Activated naive CD8-positive, alpha-beta T cell treated with anti-CD3 and anti-CD28 coated beads, Interleukin-2, amount 50 U/mL, for 24 hours (primary cell): ENCODE measurements at places on chromosomes 2 and 18.

DNA sequence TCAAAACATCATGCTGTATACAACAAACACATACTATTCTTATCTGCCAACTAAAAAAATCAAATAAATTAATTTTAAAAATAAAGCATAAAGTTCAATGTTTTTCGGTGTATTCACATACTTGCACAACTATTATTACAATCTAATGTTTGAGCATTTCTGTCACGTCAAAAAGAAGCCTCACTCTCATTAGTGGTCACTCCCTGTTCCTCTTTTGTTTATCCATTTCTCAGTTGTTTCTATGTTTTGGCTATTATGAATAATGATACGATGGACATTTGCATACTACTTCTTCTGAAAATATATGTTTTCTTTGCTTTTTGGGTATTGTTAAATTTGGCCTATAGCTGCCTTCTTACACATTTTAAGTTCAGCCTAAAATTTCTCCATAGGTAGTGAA is 773.0 kb upstream of the HS6ST1 start:
- no peak for DNase-seq

DNA sequence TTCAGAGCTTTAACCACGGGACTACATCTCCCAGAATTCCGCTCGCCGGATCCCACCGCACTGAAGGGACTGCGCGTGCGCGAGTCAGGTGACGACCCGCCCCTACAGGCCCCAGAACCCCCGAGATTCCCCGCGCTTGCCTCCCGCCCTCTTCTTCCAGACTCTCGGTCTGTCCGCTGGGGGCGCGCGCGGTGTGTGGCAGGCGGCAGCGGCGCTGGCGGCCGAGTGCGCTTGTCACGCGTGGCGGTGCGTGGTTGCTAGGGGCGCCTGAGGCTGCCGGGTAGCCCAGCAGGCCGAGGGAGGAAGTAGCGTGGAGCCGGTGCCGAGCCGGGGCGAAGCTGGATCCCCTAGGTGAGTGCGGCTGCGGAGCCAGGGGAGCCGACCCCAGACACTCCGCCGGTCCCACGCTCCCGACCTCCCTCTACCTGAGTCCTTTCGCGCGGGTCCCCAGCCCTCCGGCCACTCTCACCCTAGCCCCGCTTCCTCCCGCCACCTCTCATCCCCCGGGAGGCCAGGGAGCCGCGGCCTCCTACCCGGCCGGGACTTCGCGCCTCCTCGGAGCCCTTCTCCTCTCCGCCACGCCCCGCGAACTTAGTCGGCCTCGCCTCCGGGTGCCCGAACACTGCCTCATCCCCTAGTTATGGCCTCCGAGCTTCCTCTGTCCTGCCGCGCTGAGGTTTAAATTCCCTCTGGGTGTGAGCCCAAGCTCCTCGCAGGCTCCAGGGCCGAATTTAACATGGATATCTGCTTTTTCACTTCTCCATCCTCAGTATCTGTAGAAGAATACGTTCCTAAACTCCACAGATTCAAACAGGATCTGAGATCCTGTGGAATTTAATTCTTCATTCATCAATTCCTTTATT is at the start of gene TTLL4:
TTLL4 (plus strand) TSS at position 149 of the 863 bp plus-strand sequence. CDS start 26,842 bp downstream, outside the sequence.
- peak; percentile 98 for DNase-seq

DNA sequence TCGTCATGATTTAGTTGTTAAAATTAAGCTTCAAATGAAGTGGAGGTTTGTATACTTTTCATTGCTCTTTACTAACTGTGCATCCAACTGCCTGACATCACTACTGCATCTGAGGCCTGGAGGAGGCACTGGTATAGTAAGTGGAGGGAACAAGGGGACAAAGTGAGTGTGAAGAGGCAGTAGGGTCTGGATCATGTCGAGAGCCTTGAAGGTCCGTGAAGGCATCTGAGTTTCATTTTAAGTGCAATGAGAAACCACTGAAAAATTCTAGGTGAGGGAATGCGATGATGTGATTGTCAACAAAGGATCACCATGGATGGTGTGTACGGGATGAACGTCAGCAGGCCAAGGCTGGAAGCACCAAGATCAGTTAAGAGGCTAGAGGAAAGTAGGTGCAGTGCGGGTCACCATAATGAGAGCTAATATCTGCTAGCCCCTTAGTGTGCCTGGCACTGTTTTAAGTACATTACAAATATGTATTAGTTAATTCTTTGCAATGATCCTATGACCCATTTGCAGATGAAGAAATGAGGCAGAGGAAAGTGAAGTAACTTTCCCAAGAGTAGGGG is 96.1 kb downstream of the CABYR start:
- no peak for DNase-seq

DNA sequence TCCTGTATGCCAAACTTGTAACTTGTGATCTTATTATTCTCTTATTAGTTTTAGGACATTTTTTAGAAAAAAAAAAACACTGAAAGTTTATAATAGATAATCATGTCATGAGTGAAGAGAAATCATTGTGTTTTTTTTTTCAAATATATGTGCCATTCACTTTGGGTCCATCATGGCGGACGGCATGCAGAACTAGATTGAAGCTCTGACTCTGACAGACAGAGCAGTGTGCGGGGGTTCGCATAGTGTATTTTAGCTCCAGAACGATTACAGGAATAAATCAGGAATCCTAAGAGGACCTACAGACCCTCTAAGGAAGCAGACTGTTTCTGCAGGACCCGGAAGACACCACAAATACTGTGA is 484.4 kb upstream of the REG3G start:
- DNase-seq, result no peak

GRCh38 chr2:37564356-37564755 is 107.1 kb downstream of the CDC42EP3 start:
- no peak for DNase-seq

- no peak for DNase-seq
Observed at GRCh38 chr18:39424261-39424660, 1858.7 kb upstream of the CELF4 start.

DNA sequence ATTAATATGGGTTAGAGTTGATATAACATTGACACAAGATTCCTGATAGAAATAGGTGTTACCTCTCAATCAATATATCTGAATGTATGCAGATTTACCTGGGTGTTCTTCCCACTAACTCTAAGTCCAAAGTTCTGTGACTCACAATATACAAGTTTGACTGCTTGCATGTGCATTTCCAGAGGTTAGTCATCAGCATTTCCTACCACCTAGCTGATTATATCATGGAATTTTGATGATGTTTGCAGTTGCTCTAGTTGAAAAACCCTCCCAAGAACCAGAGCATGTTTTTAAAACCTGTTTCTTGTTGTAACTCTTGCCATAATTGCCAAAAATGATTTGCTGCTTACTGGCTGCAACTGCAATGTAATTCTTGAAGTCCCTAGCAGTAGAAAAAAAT is 15.0 kb upstream of the DSG1 start:
- DNase-seq, result no peak

- no peak for DNase-seq
Observed at GRCh38 chr2:100321179-100321865, 979 bp downstream of the LONRF2 start.

DNA sequence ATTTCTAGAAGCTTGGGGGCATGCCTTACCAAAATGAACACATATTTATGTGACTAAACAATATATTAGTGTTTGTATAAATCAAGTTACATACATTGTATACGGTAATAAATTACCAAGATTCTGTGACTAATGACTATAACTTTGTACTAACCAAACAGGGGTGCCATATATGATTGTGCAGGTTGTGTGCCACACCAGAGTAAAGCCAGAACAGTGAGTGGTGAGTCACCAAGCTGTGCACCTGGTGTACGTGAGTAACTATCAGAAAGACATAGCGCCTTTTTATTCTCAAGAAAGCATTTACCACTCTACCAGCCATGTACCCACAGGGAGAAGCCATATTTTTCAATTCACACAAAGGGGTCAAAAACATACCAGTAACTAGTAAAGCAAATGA is 453.2 kb upstream of the PIK3C3 start:
- no peak for DNase-seq

DNA sequence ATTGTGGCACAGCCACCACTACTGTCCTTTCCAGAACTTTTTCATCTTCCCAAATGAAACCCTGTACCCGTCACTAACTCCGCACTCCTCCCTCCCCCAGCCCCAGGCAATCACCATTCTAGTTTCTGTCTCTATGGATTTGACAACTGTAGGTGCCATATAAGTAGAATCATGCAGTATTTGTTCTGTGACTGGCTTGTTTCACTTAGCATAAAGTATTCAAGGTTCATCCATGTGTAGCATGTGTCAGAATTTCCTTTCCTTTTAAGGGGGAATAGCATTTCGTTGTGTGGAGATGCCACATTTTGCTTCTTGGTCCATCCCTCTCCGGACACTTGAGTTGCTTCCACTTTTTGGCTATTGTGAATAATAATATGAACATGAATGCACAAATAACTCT is 842 bp upstream of the CKAP2L start:
- no peak for DNase-seq

DNA sequence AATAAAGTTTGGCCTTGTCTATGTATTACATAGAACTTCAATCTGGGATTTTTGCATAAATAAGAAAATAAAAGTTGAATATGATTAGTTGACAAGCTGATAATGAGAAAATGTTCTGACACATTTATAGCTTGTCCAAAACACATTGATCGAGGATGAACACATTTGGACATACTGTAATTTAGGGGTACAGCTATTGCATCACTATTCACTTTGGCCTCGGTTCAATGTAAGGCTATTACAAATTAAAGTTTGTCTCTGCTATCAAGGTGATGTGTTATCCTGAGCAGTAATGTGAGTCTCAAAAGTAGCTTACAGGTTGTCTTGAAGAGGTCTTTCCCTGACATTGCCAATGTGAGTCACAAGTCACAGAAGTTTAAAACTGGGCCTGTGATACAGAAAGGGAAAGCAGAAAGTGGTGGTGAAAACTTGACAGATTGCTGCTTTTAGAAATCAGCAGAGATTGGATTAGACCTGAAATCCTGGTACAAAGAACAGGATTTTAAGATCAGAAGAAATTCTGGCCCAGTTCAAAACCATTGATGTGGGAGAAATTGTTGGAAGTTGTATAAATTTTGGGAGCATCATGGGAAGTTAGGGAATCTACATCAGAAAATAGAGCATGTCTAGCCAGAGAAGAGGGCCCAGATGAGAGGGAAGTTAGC is 674.1 kb downstream of the NYAP2 start:
- DNase-seq, result no peak

DNA sequence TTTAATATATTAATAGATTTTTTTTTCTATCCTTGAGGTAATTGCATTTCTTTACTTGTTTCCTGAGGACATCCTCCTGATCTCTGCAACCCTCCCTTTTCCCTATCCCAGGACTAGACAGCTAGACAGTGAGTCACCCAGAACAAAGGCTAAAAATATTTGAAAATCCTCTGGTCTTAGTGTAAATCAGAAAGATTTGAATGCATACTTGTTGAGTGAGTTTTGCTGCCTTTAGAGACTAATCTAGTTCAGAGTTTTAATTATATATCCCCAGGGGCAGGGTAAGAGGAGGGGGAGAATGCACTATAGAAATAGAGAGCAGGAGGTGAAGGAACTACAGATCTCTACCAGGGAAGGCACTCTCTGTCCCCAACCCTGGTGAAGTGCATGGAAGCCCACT is 202.3 kb upstream of the TCF4 start:
- DNase-seq, result no peak

- no peak for DNase-seq
Observed at GRCh38 chr18:59481436-59481835, 122.4 kb upstream of the LMAN1 start.

GRCh38 chr2:201807452-201807999 is 1.2 kb downstream of the CDK15 start:
- no peak for DNase-seq

DNA sequence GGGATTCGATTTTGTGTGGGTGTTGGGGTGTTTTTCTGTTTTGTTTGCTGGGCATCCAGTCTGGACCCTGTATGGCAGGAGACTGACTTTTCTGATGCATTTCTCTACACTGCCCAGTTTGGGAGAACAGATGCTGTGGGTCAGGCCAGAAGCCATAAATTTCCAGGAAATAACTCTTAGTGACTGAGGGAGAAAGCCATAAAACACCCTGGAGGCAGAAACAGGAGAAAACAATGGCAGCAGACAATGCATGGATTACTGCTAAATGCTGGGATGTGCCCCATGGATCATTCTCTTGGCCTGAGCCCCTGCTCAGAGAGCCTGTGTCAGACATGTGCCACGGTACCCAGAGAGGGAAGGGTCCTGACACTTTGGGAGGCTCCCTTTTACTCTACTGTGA is 133.6 kb upstream of the CAPN13 start:
- no peak for DNase-seq

- no peak for DNase-seq
Observed at GRCh38 chr2:62475172-62476011, 30.6 kb downstream of the TMEM17 start.

DNA sequence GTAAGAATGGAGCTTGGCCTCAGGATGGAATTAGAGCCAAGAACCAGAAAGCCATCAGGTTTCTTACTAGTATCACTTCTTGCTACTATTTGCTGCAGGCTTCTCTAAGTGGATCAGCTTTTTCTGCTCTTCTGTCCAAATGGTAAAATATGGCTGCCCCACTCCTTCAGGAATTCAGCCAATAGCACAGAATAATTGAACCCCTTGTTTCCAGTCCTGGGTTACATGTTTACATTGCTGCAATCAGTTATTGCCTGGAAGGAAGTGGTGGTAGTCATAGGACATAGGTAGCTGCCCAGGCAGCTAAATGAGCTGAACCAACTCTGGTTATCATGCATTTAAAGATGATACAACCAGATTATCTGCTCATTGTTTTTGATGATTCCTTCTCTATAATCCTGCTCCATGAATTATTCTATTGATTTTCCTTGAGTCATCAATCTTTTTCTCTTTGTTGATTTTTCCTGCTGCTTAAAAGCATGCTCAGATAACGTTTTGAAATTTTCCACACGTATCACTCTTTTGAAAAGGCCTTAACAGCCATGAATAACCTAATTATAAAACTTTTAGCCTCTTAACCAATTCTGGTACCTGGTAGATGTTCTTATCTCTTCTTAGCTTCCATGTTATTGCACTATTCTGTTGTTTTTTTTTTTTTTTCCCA is 12.6 kb downstream of the AGPS start:
- DNase-seq, result no peak

DNA sequence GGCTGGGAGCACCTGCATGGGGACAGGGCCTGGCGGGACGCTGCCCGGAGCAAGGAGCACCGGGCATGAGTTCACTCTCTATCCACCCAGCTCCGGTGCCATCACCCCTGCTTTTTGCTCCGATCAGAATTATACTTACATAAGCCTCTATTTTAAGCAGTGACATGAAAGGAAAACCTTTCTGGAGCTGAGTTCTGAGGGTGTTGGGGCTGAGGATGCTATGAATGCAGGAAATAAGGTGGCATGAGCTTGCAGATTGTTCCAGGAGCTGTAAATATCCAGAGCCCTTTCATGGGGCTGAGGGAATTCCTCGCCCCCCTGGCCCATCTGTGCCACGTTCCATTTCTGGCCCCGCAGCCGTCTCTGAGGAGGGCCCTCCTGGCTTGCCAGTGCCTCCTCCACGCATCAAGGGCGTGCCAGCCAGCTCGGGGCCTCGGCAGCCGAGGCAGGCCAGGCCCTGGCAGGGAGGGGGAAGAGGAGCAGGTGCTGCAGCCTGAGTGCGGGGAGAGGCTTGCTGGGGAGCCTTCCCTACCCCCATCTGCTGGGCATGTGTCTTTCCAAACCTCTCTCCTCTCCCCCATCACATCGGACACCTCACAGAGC is 91.7 kb upstream of the MCFD2 start:
- no peak for DNase-seq

GRCh38 chr2:18074476-18074875 is 196.0 kb downstream of the KCNS3 start:
- no peak for DNase-seq
